Kidney epithelial cell (primary cell): ENCODE measurements at places on chromosomes 1 and 21.

DNA sequence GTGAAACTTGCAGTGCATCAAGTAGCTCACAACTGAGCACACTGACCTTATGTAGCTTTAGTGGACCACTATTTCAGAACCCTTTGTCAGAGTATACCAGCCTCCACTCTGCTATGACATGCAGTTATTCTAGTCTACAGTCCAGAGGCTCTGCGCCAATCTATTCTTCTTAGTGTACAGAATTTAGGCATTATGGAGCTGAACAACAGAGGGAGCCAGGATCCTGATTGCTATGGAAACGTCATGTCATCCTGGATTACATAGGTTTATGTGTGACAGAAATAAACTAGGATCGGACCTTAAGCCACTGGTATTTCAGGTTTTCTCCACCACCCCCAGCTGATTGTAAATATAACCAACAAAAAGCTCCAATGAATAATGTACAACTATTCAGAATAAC is 48.1 kb upstream of the EEIG2 start:
- no peak for DNase-seq

DNA sequence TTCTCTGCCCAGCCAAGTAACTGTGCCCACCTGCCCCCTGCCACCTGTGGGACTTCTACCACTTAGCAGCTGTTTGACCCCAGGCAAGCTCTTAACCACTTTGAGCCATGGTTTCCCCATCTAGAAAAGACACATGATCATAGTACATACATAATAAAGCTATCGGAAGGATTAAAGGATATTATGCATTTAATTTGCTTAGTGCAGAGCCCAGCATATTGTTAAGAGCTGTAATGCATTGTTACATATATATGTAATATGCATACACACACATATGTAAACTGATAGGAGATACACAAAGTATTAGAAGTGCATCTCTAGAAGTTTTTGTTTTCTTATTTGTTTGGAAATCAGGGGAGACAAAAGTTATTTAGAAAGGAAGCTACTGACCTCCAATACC is 83.5 kb upstream of the ZBTB40 start:
- DNase-seq = no peak

DNA sequence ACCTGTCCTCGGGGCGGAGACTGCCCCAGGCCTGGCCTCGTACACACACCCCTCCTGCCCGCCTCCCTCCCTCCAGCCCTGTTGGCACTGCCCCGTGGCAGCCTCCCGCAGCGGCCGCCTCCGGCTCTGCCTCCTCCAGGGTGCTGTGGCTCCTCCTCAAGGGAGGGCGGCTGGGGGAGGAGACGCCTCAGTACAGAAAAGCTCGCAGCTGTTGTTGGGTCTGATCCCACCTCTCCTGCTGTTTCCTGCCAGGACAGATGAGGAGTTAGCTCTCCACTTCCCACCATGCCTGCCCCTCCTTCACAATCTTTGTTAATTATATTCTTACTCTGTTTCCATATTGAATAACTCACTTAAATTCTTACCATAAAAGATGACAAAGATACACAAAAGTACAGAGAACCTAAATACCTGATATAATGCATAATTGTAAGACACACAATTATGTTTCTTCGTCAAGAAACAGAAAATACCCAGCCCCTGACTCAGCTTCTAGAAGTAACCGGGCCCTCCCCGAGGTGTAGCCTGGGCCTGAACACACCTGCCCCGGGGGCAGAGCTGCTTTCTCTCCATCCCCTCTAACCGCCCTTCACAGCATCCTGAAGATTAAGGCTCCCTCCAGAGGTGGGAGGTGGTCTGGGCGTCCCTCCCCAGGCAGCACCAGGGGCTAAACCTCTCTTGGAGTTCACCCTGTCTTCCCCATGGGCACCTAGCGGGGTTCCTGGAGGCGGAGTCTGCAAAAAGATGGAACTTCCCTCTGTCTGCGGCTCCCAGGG is 30.6 kb upstream of the COL6A1 start:
- no peak for DNase-seq

DNA sequence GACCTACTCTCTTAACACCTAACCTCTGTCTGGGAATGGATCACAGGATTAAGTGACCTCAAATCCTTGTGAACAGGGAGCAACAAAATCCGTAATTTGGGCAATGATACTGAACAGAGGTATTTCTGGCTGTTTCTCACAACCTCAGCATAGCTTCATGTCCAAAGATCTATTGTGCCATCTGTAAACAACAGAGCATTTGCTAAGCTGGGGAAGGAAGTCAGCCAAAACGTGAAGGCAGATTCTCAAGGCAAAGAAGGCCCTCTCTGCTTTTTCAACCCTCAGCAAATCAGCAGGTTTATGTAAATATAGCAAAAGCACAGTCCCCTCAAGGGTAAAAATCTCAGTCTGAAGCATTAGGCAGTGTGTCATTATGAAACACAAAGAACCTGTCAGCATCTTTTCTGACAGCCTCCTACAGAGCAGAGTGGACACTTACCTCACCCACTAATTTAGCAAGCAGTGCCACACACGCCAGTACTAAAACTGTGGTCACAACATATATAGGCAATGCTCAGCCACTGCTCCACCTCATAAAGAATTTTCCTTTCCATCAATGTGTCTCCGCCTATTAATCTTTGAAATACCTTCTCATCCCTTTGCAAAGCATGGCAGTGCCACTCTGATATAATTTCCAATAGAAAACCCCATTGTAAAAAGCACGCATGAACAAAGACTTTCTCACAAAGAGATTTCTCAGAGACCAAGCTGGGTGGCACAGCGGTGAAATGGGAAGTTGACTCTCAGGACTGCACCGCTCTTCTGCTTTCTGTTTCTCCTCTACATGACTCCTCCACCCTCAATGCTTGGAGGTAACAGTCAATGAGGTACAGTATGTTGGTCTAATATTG is 188.0 kb downstream of the RERE start:
- no peak for DNase-seq

- DNase-seq = no peak
Observed at GRCh38 chr1:229856009-229856650, 210.9 kb upstream of the GALNT2 start.

DNA sequence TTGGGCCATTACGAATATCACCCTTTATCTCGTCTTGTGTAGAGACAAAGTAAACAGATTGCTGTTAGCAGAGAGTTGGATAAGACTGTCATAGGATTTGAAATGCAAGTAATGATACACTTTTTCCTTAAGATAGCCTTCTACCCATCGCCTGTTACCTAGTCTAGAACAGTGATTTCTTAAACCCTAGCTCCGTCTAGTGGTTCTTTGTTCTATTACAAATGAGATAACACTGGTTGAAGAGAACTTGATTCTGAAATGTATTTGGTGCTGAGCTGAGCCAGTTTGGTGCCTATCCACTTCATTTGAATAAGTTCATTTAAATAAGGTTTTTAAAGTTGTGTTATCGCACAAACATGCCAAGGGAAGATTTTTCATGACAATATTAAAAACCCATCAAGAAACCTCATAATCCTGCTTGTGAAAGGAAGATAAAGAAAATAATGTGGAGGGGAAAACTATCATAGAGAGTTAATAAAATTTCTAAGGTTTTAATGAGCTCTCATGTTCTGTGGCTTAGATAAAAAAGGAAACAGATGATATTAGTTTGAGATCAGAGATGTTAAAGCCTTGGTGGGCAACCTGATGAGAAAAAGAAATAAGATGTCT is 1.5 kb upstream of the KCNH1 start:
- peak; percentile 34 for DNase-seq

- no peak for DNase-seq
Observed at GRCh38 chr1:43267291-43267805, 2.4 kb upstream of the TMEM125 start.

DNA sequence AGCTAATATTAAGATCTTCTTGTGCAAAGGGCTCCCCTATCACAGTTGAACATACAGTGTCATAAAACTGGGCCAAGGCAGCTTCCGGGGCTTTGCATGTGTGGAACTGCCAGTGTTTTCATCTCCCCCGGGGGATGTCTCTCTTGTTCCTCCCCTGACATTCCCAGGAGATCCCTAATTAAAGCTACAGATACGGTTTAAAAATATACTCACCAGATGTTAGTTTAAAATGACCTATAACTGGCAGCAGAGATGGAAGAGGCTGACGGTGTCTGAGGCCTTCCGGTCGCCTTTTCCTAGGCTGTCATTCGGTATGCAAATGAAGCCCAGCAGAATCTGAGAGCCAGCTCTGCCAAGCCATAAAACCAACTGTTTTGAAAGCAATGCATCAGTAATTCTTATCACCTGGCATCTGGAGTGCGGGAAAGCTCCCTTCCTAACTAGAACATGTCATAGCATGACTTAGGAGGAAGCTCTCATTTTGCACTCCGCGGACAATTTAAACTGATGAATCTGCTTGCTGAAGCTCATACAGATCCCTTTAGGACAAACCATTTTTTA is 436.5 kb upstream of the VAMP3 start:
- DNase-seq = peak; percentile 81

GRCh38 chr1:51454554-51454953 is 64.5 kb downstream of the EPS15 start:
- DNase-seq = no peak
